ENCODE measurements at places on chromosomes 2 and 18. TPM values are rescaled to one million over a fixed set of nuclear protein-coding genes. Genes with fewer than 3 reads are reported as not detected.
A peak's percentile ranks its signal among the peaks of the same experiment; 100 is the strongest.

GRCh38 chr18:37853706-37854105 is 288.1 kb upstream of the CELF4 start:
- no peaks in the 10 kb centered on the region for H3K27me3 ChIP-seq
- no peaks in the 10 kb centered on the region for H3K4me1 ChIP-seq
- DNase-seq: peak; percentile 64
- no peaks in the 10 kb centered on the region for H3K36me3 ChIP-seq
- no peak overlapping the region for H3K4me3 ChIP-seq

GRCh38 chr18:61402726-61403125 is 69.5 kb downstream of the CDH20 start:
- no peak overlapping the region for H3K4me3 ChIP-seq
- no peaks in the 10 kb centered on the region for H3K27me3 ChIP-seq
- H3K36me3 ChIP-seq: no peaks in the 10 kb centered on the region

GRCh38 chr2:88590998-88591613 is 36.2 kb downstream of the EIF2AK3 start:
- no peaks in the 10 kb centered on the region for H3K27me3 ChIP-seq
- peaks cover 62% of the 10 kb centered on the region for H3K36me3 ChIP-seq
- no peaks in the 10 kb centered on the region for H3K4me1 ChIP-seq

- H3K36me3 ChIP-seq: no peaks in the 10 kb centered on the region
- no peaks in the 10 kb centered on the region for H3K27me3 ChIP-seq
- no peaks in the 10 kb centered on the region for H3K4me1 ChIP-seq
- DNase-seq: no peak
- H3K27ac ChIP-seq: no peak overlapping the region
Observed at GRCh38 chr2:66322506-66323260, 112.2 kb upstream of the MEIS1 start.

The WNT6 gene
- 5.5 TPM for total RNA-seq

DNA sequence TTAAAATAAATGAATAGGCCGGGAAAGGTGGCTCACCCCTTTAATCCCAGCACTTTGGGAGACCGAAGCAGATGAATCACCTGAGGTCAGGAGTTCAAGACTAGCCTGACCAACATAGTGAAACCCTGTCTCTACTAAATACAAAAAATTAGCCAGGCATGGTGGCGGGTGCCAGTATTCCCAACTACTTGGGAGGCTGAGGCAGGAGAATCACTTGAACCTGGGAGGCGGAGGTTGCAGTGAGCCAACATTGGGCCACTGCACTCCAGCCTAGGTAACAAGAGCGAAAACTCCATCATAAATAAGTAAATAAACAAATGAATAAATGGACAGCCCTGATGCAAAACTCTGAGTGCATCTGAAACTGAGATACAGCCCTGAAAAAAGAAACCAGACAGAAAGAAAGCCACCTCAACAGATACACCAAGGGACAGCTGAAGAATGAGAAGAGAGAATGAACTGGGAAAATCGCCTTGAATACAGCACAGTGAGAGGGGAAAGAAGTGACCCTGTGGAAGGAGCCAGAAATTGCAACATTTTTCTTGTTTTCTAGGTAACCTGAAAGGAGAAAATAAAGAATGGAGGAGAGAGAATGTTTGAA is 64.4 kb downstream of the TRABD2A start:
- H3K4me3 ChIP-seq: no peak overlapping the region
- DNase-seq: peak; percentile 34
- no peaks in the 10 kb centered on the region for H3K27me3 ChIP-seq
- H3K27ac ChIP-seq: no peak overlapping the region

- H3K4me1 ChIP-seq: peaks cover 3% of the 10 kb centered on the region
- peak; percentile 91 for DNase-seq
- no peaks in the 10 kb centered on the region for H3K27me3 ChIP-seq
- no peaks in the 10 kb centered on the region for H3K36me3 ChIP-seq
- no peak overlapping the region for H3K27ac ChIP-seq
- no peak overlapping the region for H3K4me3 ChIP-seq
Observed at GRCh38 chr2:231297108-231297908, 98.2 kb upstream of the B3GNT7 start.
